Stomach (tissue), 19 donors: ENCODE measurements at places on chromosomes 5 and 9. TPM values are rescaled to one million over a fixed set of nuclear protein-coding genes. Genes with fewer than 3 reads are reported as not detected.

DNA sequence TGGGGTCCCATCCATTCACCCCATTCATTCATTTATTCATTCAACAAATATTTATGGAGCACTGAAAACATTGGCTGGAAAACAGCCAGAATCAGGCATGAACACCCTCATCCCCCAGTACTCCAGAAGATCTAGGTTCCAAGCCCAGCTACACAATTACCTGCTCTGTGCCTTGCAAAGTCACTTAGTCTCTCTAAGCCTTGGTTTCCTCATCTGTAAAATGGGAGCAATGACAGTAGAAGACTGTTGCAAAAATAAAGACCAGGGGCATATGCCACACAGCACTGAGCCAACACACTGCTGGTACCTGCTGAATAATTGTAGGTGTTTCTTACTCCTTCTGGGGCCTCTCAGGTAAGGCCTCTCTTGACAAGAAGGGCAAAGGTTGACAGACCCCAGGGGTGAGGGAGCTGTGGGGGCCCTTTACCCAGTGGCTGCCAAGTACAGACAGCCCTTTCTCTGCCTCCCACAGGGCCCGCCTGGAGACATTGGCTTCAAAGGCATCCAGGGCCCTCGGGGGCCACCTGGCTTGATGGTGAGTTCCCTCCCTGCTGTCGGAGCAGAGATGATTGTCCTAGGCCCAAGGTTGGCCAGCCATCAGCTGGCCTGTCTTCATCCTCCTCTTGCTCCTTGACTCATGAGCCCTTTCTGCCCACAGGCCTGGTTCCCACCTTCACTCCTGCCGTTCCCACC, 22.6 kb upstream of the ORM1 start:
- no peak overlapping the region for H3K27ac ChIP-seq
- peaks cover 1% of the 10 kb centered on the region for H3K4me1 ChIP-seq
- H3K4me3 ChIP-seq, result no peak overlapping the region
- no peaks in the 10 kb centered on the region for H3K27me3 ChIP-seq

DNA sequence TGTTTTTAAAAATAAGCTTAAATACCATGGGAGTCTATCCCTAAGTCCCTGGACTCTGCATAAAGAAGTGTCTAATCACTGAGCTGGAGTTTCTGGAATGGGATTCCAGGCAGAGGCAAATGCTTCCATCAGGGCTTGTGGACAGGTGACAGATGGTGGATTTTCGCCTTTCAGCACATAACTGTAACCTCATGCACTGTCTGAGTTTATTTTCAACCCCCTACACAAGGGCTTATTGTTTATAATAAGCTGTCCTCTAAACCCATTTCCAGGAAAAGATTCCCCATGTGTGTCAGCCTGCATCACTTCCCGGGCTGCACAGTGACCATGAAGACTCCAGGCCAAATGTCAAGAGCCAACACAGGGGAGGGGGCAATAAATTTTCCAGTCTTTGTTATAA, 264.0 kb downstream of the PIK3R1 start:
- H3K27ac ChIP-seq, result no peak overlapping the region
- DNase-seq, result no peak
- H3K36me3 ChIP-seq, result no peaks in the 10 kb centered on the region
- H3K4me3 ChIP-seq, result no peak overlapping the region
- no peaks in the 10 kb centered on the region for H3K27me3 ChIP-seq

DNA sequence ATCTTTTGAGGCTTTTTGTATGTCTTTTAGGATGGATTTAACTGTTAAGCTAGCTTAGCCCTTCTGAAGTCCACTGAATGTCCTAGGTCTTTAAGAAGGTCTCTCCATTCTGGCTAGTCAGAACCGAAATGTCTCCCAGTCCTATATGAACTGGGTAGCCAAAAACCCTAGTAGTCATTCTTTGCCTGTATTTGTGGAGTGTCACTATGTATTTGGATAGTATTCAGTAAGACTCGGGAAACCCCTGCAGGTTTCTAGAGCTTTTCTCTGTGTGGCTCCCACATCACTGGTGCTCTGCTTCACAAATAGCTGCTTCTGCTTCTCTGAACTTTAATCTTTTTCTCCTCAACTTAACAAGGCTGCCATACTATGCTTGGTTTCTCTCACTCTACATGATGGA, 68.0 kb downstream of the RIC1 start:
- no peak overlapping the region for H3K4me3 ChIP-seq
- DNase-seq, result no peak
- H3K27ac ChIP-seq, result no peak overlapping the region
- H3K36me3 ChIP-seq, result no peaks in the 10 kb centered on the region

DNA sequence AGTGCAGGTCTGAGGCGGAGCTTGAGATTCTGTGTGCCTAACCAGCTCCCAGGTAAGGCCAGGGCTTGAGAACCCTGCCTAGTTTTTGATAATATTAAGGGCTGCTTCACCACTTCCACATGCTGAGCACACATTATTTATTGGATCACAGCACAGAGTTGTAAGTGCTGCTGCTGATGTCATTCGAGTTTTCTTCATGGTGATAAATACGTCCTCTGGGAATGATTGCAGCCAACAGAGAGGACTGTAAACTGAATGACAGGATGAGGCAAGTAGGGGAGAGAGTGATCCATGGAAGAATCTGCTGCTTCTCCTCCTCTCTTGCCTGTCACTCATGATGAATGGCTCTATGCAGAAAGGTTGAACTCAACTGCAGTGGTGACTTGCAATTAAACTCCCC, 77.9 kb upstream of the VPS13A start:
- H3K27me3 ChIP-seq, result no peaks in the 10 kb centered on the region
- no peak overlapping the region for H3K4me3 ChIP-seq
- H3K36me3 ChIP-seq, result no peaks in the 10 kb centered on the region
- no peak for DNase-seq
- no peaks in the 10 kb centered on the region for H3K4me1 ChIP-seq
- no peak overlapping the region for H3K27ac ChIP-seq

- no peak overlapping the region for H3K4me3 ChIP-seq
- no peak for DNase-seq
- no peaks in the 10 kb centered on the region for H3K36me3 ChIP-seq
- H3K27ac ChIP-seq, result no peak overlapping the region
- no peaks in the 10 kb centered on the region for H3K27me3 ChIP-seq
These were observed 7.2 kb downstream of the SPATA31E1 start for GRCh38 chr9:87889882-87890252.

GRCh38 chr5:6347165-6347564, 31.2 kb downstream of the MED10 start:
- H3K27me3 ChIP-seq, result no peaks in the 10 kb centered on the region
- H3K4me1 ChIP-seq, result no peaks in the 10 kb centered on the region

GRCh38 chr9:99113414-99114048, 8.6 kb downstream of the TGFBR1 start:
- DNase-seq, result no peak
- no peak overlapping the region for H3K4me3 ChIP-seq
- no peaks in the 10 kb centered on the region for H3K36me3 ChIP-seq
- H3K4me1 ChIP-seq, result peaks cover 25% of the 10 kb centered on the region
- no peak overlapping the region for H3K27ac ChIP-seq

DNA sequence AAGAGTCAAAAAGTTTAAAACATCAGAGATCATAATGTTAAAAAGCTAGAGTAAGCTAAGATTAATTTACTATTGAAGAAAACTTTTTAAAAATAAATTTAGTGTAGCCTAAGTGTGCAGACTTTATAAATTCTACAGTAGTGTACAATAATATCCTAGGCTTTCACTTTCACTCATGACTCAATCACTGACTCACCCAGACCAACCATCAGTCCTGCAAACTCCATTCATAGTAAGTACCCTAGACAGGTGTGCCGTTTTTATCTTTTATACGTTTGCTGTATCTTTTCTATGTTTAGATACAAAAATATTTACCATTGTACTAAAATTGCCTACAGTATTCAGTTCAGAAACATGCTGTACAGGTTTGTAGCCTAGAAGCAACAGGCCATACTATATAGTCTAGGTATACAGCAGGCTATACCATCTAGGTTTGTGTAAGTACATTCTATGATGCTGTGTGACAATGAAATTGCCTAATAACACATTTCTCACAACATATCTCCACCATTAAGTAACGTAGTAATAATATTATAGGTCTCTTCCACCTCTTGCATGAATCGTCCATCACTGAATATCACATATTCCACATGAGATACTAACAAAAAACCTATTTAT, 59.2 kb downstream of the MEGF9 start:
- DNase-seq, result no peak
- H3K27ac ChIP-seq, result no peak overlapping the region
- H3K4me1 ChIP-seq, result no peaks in the 10 kb centered on the region
- no peaks in the 10 kb centered on the region for H3K36me3 ChIP-seq

DNA sequence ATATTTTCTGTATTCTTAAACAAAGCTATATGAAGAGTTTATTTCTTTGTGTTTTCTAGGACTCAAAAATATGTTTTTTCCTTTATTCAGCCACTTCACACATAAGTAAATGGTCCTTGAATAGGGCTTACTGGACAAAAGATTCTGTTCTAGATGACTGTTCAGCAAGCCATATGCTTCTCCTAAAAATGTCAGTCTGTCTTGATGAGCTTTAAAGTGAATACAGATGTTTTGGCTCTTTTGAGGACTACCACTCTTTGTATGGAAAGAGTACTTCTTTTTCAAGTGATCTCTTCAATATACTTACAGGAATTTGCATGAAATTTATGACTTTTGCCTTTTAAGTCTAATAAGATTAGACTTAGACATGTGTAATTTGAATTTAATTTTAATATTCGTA, 8.4 kb downstream of the NDUFS4 start:
- no peak for DNase-seq
- no peaks in the 10 kb centered on the region for H3K27me3 ChIP-seq
- H3K4me3 ChIP-seq, result no peak overlapping the region
- H3K4me1 ChIP-seq, result peaks cover 41% of the 10 kb centered on the region

DNA sequence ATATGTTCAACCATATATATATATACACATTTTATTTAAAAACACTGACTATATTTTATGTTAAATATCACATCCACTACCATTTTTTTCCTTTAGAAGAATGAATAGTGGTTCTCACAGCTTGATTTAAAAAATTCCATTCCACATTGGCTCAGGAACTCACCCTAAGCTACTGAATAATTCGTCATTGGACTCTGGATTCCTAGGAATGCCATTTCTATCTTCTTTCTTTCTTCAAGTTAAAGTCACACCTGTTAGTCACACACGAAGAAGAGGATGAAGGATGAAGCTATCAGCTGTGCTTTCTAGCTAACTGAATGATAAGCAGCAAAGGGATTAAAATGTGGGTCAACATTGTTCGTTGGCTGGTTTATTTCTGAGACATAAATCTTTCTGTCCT, 7.9 kb downstream of the ELOVL7 start:
- no peak overlapping the region for H3K27ac ChIP-seq
- H3K4me1 ChIP-seq, result peaks cover 7% of the 10 kb centered on the region
- H3K4me3 ChIP-seq, result no peak overlapping the region
- H3K36me3 ChIP-seq, result no peaks in the 10 kb centered on the region
- no peaks in the 10 kb centered on the region for H3K27me3 ChIP-seq
- DNase-seq, result no peak

GRCh38 chr5:167895899-167896659, 395.4 kb upstream of the WWC1 start:
- no peak overlapping the region for H3K27ac ChIP-seq
- no peaks in the 10 kb centered on the region for H3K36me3 ChIP-seq
- H3K27me3 ChIP-seq, result no peaks in the 10 kb centered on the region
- no peak for DNase-seq
- H3K4me1 ChIP-seq, result no peaks in the 10 kb centered on the region

GRCh38 chr9:112892981-112893380, 2.3 kb upstream of the SLC46A2 start:
- no peak for DNase-seq
- H3K4me1 ChIP-seq, result peaks cover 10% of the 10 kb centered on the region
- no peak overlapping the region for H3K27ac ChIP-seq
- H3K4me3 ChIP-seq, result no peak overlapping the region

DNA sequence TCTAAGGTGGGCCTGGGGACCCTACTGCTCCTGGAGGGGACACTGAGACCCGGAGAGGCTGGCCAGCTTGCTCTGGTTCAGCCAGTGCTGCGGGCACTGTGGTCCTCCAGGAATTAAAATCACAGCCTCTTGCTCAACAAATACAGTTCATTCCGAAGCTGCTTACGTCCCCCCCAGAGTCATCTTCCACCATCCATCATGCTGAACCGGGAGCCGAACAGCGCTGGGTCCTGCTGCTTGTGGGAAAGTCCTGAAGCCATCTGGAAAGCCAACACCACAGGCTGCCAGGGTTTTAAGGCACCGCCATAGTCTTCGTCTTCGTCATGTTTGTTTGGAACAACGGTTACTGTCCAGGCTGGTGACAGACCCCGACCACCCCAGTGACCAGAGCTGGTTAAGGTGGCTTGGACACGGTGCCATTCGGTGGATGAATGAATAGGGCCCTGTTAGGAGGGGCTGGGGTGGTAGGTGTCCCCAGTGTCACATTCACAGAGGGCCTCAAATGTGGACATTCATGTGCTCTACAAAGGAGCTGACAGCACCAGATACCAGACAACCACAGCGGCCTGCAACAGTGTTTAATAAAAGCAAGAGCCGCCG, 81.6 kb upstream of the PHYKPL start:
- DNase-seq, result no peak
- no peak overlapping the region for H3K27ac ChIP-seq
- no peaks in the 10 kb centered on the region for H3K4me1 ChIP-seq
- no peak overlapping the region for H3K4me3 ChIP-seq

DNA sequence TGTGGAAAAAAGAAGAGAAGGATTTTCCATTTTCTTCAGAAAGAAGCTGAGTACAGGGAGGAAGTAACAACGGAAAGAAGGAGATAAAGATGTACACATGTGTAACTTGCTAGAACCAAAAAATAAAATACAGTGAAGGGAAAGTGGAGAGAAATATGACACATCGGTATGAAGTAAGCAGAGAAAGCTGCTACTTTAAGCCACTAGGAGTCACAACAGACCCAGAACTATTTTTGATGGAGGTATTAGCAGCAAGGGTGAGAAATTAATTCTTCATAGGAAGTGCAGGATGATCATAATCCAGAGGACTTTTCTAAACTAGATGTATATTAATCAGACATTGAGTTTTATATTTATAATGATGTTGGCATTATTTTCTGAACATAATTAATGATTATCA, 88.5 kb downstream of the FAM174A start:
- H3K4me3 ChIP-seq, result no peak overlapping the region
- no peaks in the 10 kb centered on the region for H3K27me3 ChIP-seq
- no peak overlapping the region for H3K27ac ChIP-seq
- no peaks in the 10 kb centered on the region for H3K4me1 ChIP-seq
- DNase-seq, result no peak

The DNM1 gene
- 60.8 TPM for total RNA-seq

The ATP6V0E1 gene
- total RNA-seq, result 134 TPM

The ZFP2 gene
- 1.4 TPM for total RNA-seq

The C9orf153 gene
- not detected for total RNA-seq

The ATP10B gene
- 3.1 TPM for total RNA-seq

The TAF11L5 gene
- not detected for total RNA-seq

The TRIM32 gene
- total RNA-seq, result 9.3 TPM

The LHX6 gene
- 4.6 TPM for total RNA-seq

The GLRA1 gene
- total RNA-seq, result not detected
